ENCODE measurements at places on chromosomes 12 and 14.

- DNase-seq = no peak
These were observed 6.0 kb upstream of the VAMP1 start for GRCh38 chr12:6476489-6476888.

DNA sequence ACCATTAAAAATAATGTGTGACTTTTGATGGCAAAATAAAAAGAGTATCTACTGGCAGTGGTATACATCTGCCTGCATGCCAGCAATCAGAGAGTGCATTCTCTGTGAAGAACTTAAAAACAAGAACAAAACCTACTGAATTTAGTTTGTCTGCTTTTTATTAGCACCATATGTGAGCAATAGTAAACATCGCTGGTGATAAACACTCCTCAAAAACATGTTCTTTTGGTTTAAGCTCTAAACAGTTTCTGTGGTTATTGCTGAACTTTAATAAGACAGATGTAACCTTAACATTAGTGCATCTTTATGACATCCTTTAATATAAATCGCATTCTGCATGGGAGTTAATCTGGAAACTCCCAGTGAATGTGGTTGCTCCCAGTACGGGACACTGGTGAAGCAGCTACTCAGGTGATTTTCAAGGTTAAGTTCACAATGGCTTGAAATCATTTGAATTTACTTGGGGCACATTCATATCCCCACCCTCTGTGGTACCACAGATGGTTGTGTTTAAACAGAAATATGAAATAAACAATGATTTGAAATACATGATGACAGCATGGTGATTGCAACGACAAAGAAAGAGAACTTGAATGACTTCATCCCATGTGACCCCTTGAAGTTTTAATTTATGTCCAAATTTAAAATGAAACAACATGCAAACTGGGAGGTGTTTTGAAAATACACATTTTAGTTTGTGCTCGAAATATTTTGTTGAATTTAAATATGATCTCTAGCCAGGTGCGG is 285.9 kb downstream of the FOXN3 start:
- DNase-seq = no peak

DNA sequence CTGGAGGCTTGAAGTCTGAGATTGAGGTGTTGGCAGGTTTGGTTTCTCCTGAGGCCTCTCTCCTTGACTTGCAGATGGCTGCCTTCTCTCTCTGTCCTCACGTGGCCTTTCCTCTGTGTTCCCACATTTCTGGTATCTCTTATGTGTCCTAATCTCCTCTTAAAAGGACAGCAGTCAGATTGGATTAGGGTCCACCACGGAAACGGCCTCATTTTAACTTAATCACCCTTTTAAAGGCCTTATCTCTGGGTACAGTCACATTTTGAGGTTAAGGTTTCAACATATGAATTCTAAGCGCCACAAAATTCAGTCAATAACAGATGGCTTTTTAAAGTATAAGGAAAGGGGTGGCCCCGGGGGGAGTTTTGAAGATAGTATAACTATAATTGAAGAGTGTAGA is 33.5 kb downstream of the UNC79 start:
- DNase-seq = no peak

DNA sequence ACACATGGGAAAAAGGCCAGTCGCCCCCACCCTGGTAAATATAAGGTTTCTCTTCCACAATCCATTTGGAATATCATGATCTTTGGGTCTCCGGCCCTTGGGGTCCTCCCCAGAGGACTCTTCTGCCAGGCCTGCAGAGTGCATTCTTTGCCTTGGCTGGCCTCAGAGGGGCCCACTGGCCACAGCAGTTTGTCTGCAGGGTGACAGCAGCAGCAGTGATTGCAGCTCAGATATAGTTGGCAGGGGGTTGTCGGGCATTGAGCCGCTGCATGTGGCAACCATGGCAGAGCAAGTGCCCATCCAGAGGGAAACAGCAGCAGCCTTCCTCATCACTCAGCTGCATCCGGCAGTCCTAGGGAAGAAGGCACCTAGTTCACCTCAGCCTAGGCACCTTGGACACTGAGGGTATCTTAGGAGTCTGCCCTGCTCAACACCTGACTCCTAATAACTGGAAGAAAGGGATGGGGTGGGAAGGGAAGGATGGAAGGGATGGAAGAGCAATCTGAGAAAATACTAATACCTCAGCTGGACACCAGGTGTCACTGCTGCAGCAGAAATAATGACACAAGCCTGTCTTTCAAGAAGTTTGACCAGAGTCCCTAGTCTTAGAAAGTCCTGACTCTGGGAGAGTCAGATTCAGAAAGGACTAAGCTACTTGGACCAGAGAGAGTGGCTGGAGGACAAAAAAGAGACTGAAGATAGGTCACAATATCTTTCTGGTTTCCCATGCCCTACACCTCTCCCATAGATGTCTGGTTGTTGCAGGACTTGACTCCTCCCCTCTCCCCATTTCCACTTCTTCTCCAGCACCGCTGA is 8.9 kb downstream of the AJUBA start:
- peak; percentile 47 for DNase-seq

DNA sequence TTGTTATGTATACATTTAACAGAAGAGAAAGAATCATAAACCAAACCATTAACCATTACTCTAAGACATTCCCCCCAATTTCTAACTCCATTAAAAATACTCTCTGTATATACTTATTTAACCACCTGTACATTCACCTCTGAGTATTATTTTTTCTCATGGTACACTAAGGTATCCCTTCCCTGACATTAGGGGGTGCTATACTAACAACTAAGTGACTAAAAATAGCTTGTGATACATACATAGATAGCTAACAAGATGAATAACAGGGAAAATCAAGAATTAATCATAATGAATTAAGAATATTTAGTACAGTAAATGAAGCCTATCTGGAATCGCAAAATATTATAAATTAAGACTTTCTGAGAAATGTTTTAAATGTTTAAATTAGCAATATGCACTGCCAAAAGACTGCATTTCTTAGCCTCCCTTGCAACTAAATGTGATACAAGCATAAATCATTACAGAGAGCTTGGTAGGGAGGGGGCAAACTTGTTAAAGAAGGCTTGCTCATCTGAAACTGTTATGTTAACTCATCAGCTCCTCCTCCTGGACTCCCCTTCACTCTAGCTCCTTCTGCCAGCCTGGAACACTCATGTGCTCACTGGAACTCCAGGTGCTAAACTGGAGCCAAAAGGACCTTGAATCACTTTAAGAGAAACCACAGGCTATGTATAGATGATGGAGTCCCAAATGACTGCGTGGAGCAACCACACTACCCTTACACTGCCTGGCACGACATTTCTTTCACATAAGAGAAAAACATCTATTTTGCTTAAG is 14.9 kb downstream of the C2CD5 start:
- no peak for DNase-seq

- no peak for DNase-seq
These were observed 23.5 kb downstream of the CALCOCO1 start for GRCh38 chr12:53703756-53704155.

GRCh38 chr12:91183551-91183950 is 934 bp upstream of the DCN start:
- DNase-seq = no peak

DNA sequence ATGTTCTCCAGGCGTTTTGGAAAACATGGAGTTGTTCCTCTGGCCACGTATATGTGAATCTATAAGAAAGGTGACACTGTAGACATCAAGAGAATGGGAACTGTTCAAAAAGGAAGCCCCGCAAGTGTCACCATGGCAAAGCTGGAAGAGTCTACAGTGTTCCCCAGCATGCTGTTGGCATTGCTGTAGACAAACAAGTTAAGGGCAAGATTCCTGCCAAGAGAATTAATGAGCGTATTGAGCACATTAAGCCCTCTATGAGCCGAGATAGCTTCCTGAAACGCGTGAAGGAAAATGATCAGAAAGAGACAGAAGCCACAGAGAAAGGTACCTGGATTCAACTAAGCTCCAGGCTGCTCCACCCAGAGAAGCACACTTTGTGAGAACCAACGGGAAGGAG is 92.5 kb upstream of the EIF5 start:
- DNase-seq = no peak

DNA sequence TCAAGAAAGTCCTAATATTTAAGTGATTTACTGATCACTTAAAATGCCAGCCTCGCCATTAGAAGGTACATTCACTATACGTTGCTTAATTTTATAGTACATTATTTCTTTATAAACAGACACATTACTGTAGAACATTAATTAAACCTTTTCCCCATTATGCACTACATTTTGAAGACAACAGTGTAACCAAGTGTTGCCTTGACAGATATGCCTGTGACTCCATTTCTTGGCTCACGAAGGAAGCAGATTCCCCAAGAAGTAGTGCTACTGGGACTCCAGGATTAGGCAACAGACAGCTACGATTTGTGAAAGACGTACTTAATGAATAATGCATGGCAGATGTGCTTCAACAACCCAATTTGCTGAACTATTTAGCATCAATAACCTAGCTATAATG is 394.8 kb downstream of the RPS29 start:
- no peak for DNase-seq

DNA sequence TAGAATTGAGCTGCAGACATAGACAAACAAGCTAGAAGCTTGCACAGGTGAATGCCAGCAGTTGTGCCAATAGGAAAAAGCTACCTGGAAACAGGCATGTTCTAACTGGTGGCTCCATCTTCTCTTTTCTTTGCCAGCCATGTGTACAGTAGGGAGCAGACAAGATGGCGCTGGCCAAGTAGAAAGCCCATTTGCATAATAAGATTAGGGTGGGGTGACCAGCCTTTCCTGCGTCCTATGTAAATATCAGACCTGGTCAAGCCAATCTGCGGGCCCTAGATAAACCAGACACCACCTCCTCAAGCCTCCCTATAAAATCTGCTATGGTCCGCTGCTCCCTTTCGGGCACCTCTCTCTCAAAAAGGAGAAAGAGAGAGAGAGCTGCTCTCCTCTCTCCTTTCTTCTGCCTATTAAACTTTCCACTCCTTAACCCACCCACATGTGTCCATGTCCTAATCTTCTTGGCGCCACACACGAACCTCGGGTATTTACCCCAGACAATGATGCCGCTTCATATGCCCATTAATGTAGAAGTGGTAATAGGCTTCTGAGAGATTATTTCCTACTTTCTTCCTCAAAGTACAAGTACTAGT is 201.0 kb downstream of the SLC25A21 start:
- DNase-seq = no peak

DNA sequence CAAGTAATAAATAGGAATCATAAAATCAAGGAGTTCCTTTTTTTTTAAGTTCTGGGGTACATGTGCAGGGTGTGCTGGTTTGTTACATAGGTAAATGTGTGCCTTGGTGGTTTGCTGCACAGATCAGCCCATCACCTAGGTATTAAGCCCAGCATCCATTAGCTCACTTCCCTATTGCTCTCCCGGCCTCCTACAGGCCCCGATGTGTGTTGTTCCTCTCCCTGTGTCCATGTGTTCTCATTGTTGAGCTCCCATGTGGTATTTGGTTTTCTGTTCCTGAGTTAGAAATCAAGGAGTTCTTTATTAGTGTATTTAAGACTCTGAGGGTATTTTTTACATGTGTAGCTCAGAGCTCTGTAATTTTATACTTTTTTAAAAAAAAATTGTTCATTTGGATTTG is 86.0 kb downstream of the SCFD1 start:
- no peak for DNase-seq

DNA sequence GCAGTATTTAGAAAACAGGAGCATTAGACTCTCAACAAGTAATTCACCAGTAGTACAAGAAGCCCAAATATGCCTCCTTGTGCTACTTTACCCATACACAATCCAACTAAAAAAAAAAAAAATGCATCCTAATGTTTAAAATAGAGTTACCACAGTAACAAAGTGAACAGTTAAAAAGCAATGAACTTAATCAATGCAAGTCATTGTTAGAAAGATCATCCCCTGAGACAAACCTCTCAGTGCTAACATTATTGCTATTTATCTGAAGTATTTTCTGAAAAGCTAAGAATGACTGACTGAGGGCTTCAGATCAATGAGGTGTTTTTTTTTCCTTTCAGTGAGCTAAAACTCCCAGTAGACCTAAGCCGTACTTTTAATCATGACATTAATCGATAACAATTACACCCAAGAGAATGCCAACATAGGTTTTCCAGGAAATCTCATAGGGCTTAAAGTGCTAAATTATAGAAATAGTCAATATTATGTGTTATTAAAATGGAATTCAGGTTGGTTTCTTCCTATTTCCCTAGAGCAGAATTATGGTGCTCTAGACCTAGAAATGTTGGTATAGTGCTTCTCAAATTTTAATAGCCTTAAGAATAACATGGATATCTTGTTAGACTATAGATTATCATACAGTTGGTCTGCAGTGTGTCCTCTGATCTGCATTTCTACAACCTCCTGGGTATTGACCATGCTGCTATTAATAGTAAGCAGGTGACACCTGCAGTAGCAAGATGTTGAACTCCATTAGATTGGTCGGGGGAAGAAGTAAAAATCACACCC is 123.0 kb downstream of the PRKD1 start:
- no peak for DNase-seq

DNA sequence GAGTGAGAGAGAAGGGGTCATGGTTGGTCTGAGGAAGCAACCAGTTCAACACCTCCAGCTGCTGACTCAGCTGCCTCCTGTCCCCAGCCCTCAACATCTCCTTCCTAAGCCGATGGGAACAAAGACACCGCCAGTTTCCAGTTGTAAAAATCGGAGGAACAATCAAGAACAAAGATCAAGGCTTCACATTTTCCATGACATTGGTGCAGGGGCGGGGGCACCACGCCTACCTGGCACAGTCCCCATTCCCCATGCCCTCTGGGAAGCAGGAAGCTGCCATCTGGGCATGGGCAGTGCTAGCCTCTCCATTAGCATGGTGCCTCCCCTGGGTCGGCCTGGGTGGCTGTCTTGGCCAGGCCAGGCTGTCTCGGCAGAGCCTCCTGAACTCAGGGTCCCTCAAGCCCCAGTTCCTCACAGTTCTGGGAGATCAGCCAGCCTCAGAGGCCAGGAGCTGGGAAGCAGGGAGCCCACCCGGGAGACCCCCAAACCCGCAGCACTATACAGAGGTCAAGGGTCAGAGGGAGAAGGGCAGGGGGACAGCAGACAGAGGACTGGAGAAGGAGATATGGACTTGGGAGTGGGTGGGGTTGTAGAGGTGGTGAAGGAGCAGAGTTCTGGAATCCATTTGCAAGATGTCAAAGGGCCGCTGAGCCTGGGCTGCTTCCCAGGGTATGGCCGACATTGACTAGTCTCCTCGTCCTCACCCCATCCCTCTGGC is 19.6 kb upstream of the TMEM106C start:
- no peak for DNase-seq

GRCh38 chr12:62737188-62737587 is 197.8 kb downstream of the PPM1H start:
- DNase-seq = no peak

DNA sequence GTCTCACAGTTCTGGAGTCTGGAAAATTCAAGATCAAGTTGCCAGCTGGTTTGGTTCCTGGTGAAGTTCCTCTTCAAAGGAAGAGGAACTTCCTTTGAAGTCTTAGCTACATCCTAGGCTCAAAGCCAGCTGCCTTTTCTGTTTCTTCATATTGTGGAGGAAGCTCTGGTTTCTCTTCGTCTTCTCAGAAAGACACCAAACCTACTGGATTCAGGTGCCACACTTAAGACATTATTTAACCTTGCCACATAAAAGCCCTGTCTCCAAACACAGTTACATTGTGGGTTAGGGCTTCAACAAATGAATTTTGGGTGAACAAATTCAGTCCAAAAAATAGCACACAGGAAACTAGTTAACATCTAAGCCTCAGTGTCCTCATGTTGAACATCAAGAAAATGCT is 1019.8 kb downstream of the GALC start:
- DNase-seq = no peak

- DNase-seq = no peak
These were observed 11.4 kb upstream of the RNF34 start for GRCh38 chr12:121388421-121388981.

Data from NCI-H1092 treated with DMSO at 0.1 percent for 48 hours (cell line).